Stimulated activated CD8-positive, alpha-beta memory T cell treated with anti-CD3 and anti-CD28 coated beads, Interleukin-7, amount 100 ng/mL, for 1 hour (primary cell): ENCODE measurements at places on chromosomes 3 and 15.

DNA sequence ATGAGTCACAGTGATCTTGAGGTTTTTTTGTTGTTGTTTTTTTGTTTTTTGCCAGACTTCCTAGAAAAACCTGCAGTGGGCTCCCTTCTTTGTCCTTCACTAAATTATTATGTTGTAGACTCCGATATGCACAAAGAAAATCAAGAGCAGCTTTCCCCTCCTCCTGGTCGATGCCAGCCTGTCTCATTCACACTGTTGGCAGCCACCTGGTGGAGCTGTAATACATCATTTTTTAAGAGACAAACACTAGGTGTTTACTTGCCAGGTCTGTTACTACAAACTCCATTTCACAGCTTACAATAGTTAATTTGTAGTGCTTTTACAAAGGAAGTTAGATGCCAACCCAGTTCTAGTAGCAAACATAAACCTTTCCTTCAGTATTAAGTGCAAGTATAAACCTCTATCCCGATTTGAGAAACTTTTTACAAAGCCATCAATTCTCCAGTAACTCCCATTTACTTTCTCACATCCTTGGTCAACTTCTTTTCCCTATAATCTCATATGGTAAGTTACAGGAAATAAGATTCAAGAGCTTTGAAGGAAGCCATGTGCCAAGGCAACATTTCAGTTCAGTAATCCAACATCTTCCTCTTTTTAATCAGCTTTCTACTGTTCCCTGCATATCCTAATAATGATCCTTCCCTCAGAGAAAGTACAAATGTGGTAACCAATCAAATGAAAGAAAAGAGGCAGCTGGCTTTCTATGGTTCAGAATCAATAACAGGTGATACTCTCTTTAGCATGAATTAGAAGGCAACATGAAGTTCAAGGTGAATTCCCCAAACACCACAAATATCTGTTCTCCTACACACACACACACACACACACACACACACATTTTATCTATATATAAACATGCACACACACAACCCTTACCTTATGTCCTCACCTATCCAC lies 14.0 kb downstream of the AAGAB start:
- no peak for DNase-seq

DNA sequence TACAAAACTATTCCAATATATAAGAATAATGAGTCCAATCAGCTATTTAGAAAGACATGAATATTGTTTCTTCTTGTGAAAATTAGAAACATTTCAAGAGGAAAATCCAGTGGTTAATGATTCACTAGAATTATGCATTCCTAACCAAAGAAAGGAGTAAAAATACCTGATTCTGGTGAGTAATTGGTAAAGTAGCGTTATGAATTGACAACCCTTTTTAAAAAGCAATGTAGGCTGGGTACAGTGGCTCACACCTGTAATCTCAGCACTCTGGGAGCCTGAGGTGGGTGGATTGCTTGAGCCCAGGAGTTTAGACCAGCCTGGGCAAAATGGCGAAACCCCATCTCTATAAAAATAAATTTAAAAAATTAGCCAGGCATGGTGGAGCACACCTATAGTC lies 43.3 kb downstream of the TOPAZ1 start:
- no peak for DNase-seq

DNA sequence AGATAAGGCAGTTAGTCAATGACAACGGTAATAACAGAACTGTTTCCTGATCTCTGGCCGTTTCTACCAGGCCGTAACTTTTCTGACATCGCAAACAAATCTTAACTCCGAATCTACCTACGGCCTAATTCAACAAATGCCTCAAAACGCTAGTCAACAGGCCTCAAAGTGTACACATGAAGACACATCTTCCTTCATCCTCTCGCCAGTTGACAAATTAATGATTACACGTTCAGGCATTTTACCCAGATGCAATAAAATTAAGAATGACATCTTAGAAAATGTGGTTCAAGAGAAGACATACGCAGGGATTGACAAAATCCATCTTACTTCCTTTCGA lies 1.5 kb downstream of the SFMBT1 start:
- DNase-seq, result no peak

DNA sequence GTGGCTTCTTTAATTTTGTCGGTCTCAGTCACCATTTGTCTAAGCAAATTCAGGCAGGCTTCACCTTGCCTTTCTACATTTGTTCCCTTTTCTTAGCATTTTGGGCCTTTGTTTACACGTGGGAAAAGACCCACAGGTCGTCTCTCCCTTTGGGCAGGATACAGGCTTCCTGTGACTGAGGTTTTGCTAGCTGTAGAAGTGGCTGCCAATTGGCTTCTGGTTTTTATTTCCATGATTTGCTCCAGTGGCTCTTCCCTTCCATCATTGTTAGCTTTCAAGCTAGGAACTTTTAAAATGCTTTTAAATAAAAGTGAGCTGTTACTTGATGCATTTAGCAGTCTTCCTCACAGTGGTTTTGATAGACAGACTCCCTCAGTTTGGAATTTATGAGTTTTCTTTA lies 37.3 kb downstream of the MLH1 start:
- no peak for DNase-seq

DNA sequence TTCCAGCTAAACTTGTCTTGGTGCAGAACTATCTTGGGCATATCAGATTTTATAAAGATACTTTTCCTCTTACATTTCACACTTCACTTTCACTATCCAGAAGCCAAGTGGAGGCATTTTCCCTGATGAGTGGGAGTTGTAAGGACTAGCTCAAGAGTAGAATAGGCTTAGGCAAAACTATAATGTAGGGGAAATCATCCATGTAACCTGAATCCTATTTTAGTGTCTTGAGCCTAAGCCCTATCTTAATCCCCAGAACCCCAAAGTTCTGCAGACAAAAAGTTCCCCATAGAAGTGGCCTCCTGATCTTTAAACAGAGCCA lies 42.2 kb upstream of the CD47 start:
- DNase-seq, result no peak

DNA sequence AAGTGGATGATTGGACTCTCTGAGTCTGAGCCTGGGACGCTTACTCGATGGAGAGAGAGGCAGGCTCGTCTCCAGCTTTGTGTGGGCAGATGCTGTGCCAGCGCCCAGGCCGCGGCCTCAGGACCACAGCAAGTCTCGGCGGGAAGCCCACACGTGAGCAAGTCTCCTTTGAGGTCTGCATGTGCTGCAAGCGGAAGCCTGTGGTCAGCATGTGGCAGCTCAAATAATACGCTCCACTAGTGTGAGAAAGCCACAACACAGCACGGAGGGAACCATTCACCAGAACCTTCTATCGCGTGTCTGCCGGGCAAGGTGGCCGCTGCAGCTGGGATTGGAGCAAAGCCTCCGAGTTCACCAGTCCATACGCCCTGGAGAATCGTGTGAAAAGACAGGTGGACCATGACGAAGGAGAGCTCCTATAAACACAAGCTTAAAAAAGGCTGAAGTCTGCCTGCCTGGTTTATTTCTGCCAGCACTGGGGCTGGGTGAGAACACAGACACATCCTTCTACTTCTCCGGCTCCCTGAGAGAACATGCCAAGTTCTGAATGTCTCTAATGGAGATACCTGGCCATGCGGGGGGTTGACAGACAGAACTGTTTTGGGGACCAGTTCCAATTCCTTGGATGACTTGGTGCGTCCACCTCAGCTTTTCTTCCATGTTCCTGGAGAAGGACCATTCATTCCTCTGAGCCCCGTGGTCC lies 82.0 kb upstream of the LRIG1 start:
- peak; percentile 23 for DNase-seq

- DNase-seq, result no peak
These were observed 81.0 kb upstream of the BNC1 start for GRCh38 chr15:83365370-83365938.

- no peak for DNase-seq
These were observed 47.5 kb downstream of the GTPBP8 start for GRCh38 chr3:113038328-113038727.

DNA sequence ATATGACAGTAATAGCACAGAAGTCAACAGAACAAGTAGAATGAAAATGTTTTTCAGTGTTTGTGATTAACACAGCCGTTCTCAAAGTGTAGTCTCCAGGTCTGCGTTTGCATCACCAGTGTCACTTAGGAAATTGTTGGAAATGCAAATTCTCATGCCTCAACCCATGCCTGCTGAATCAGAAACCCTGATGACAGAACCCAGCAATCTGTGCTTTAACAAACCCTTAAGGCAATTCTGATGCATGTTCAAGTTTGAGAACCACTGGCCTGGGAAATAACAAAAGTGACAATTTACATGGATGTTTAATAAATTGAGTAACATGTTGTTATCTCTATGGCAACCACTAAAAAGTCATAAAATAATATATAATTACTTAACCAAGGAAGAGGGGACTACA lies 103.1 kb upstream of the ATP11B start:
- no peak for DNase-seq

GRCh38 chr3:14791343-14791945 lies 27.3 kb upstream of the FGD5 start:
- peak; percentile 13 for DNase-seq

- DNase-seq, result no peak
These were observed 10.9 kb upstream of the RFT1 start for GRCh38 chr3:53140847-53141845.

GRCh38 chr15:30917675-30918074 lies 14.0 kb downstream of the FAN1 start:
- no peak for DNase-seq

DNA sequence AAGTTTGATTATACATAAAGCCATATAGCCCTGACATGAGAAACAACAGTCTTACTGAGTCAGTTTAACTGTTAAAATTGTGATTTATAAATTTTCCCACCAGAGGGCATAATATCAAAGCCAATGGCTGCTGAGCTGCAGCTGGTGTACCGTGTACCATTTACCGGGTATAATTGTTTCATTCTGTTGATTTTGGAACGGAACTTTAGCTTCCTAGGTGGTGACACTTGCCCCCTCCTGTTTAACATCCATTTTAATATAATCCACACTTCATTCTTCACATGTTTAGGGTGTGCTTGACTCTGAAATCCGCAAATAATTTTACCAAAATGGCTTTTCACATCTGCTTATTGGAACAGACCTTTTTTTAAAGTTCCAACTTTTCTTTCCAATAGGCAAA lies 72.8 kb downstream of the SLC9A9 start:
- no peak for DNase-seq

- no peak for DNase-seq
These were observed 559.8 kb upstream of the CBLB start for GRCh38 chr3:106428565-106428994.

DNA sequence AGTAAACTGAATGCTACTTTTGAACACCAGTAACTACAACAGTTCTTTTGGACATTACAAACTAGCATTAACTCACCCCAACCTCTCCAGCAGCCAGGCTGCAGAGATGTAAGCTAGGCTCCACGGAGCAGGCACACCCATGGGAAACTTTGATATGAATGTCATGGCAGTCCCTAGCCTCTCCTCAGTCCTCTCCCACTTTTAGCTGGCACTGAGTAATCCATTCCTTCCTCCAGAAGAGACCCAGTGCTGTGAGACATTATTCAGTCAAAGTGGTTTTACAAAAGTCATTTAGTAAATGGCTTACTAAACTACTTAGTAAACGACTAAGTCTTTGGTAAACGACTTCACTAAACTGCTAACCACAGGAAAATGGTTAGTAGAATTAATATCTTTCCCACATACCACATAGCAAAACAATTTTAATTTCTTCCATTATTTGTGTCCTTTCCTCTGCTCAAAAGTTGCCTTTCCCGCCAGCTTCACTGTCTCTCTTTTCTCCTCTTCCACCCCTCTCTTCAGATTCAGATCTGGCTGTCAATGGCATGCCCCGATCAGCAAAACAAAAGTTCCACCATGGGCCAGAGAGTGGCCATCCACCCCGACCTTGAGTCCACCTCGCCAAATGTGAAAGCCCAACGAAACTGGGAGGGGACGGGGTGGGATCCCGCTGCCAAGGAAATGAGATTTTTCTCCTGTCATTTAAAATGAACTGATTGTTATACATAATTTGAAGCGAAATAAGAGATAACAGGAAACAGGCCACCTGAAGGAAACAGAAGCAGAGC lies 67.5 kb upstream of the TJP1 start:
- DNase-seq, result no peak

GRCh38 chr3:103127737-103128136 lies 692.9 kb downstream of the ZPLD1 start:
- DNase-seq, result no peak

- no peak for DNase-seq
These were observed 27.4 kb downstream of the SCG5 start for GRCh38 chr15:32668942-32669341.

DNA sequence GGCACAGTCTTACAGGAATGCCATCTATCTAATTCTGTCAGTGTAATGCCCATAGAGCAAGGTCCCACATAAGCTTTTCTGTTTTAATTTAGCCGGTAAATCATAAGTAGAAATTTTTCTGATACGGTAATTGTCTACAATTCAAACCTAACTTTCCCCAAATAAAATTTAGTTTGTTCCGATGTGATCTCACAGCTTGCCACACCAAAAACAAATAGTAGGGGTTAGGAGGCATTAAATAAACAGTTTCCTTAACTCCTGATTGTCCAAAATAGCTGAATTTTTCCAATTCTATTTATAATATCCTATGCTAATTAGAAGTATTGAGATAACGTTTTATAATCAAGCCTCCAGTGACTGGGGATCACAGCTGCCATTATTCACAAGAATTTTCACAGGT lies 53.3 kb downstream of the TSC22D2 start:
- DNase-seq, result no peak

GRCh38 chr3:49916686-49917085 lies 12.9 kb downstream of the MON1A start:
- DNase-seq, result no peak

DNA sequence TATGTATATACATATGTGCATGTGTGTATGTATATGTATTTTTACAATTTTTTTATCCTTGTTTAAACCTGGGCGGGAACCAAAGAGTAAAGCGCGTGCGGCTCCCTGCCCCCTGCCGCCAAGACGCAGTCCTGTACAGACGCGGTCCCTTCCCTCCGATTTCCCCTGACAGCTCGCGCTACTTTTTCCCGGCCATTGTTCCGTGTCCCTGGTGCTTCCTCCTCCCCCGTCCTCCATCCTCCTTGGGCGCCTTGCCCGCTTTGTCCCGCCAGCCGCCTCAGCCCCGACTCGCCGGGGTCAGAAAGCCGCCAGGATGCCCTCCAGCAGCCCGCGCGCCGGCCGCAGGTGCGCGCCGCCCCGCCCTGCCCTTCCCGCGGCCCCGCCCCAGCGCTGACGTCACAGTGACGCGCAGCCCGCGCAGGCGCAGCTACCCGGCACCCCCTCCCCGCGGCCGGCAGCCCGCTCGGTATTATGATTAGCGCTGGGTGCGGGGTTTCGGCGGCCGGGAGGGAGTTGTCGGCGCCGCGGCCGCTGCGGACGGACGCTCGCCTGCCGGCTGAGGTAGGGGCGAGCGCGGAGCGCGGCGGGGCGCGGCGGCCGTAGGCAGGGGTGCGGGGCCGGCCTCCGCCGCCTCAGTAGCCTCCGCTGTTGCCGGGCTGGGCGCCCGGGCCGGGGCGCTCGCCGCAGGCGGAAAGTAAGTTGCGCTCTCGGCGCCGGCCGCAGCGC lies at the start of gene SNRK:
TSS of gene SNRK (plus strand) at position 426 of the 726 bp plus-strand sequence. CDS start 16,664 bp downstream, outside the sequence.
- peak; percentile 94 for DNase-seq

- no peak for DNase-seq
These were observed 23.6 kb downstream of the RHCG start for GRCh38 chr15:89472785-89473256.
